ENCODE measurements at places on chromosomes 2 and 18. TPM values are rescaled to one million over a fixed set of nuclear protein-coding genes. Genes with fewer than 3 reads are reported as not detected.
A peak's percentile ranks its signal among the peaks of the same experiment; 100 is the strongest.

GRCh38 chr2:6876309-6876708, 1.3 kb upstream of the RSAD2 start:
- DNase-seq, result no peak

GRCh38 chr2:67613227-67613626, 216.1 kb downstream of the ETAA1 start:
- DNase-seq, result no peak

DNA sequence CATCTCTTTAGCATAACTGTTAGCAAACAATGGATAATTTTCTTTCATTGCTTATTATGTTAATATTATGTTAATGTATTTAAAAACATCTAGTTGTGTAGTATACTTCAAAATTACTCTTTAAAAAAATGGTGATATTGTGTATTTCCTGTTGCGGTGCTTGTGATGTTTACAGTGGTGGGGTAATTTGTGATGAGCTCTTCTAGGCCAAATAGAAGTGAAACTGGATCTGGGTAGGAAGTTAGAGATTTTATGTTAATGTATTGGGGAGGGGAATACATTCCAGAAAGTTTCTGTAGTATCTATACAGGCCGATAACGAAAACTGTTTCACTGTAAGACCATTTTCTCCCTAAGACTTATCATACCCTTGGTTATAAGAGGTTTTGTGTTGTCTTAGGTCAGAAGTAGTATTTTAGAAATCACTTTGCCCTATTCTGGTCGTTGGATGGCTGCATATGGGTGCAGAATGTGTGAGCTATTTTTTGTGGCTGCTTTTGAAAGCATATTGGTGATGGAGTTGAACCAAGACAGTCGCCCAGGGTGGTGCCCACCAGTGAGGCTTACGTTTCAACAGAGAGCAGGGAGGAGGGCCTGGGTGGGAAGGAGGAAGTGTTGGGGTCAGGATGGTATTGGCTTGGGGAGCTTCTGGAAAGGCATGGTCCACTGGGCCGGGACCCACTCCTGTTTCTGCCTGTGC, 5.8 kb downstream of the TSHZ1 start:
- DNase-seq, result no peak

- DNase-seq, result no peak
Measured at GRCh38 chr2:58081000-58081399, 34.4 kb downstream of the VRK2 start.

DNA sequence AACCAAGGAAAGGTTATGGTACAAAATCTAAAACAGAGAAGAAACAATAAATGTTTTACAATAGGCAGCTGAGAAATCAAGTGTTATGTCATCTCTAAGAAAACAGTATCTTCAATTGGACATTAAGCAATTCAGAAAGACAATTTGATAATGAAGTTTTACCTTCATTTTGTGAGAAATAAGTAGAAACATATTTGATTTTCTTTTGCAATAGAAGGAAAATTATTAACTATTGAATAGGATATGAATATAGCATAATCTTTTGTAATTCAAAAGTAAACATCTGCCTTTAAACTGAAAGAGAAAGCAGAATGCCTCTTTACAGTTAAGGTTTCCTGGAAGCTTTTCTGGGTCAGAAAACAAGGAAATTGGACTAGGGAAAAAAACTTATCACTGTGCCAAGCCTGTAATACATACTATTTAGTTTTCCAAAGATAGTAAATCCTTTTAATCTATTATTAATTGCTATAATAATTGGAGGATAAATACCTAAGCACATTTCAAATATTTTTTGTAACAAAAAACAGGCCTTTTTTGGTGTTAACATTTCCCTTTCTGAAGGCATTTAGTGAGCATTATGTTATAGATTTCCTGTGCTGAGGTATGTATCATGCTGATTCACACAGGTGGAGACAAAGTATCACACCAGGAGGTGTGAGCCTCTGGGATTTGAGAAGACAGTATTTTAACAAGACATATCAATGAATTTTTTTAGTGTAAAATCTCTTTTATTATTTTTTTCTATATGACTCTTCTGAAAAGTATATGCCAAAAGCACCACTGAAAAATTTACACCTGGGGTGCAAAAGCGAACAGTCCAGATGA, 947.0 kb upstream of the CDH2 start:
- DNase-seq, result no peak

- no peak for DNase-seq
Measured at GRCh38 chr2:12884713-12885282, 168.1 kb downstream of the TRIB2 start.

DNA sequence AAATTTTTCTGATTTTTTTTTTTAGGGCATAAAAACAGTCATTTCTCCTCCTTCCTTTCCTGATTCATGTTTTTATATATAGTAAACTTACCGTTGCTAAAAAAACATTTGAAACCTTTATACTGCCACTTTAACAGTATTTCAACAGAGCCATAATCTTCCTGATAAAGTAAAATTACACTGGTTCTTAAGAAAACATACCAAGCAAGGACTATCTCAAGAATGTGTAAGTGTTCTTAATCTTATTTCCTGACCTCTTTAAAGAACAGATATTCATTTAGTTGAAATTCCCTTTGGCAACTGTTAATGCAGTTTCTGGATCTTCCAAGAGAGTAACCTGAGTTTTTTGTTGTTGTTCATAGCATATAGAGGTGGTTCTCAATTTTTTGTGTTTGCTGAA, 26.6 kb upstream of the COLEC12 start:
- DNase-seq, result no peak

DNA sequence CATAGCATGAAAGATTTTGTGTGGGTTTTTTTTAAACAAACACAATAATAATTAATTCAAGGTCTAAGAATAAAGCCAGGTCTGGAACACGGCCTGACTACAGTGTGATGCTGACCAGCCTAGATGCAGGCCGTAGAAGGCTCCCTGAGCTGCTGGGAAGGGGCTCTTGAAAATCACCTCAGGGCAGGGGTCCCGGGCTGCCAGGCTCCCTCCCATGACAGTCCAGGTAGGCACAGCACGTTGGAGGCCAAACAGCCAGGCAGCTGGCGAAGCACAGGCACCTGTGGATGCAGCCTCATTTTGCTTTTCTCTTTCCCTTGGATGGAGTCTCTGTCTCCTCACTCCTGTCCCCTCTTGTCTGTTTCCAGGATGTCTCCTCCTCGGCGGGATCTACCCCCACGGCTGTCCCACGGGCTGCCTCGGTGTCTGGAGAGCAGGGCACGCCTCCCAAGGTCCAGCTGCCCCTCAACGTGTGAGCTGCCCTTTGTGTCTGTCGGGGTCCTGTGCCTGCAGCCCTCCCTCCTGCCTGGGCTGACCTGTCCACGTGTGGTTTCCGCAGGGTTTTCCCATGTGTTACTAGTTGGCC, 194.5 kb downstream of the SEPTIN10 start:
- no peak for DNase-seq

- DNase-seq, result no peak
Measured at GRCh38 chr2:58137856-58138255, 91.2 kb downstream of the VRK2 start.

GRCh38 chr2:178825183-178825582, 18.0 kb upstream of the TTN start:
- DNase-seq, result no peak

- DNase-seq, result no peak
Measured at GRCh38 chr18:26448714-26449159, 99.6 kb downstream of the KCTD1 start.

DNA sequence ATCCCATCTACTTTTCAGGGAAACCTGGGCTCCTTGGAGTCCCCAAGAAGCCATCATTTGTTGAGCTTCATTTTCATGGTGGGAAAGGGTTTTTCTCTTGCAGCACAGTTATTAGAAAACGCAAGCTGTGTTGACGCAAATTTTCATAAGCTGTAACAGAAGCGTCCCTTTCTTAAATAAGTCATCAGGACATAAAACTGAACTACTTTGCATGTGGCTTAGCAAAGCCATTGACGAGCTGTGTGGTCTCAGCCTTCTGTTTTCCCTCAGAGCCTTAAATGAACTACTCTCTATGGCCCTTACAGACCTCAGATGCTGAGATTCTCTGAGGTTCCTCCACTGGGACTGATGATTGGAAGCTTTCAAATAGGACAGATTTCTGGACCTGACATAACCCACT, 85.1 kb downstream of the ARL4C start:
- DNase-seq, result no peak

The NR4A2 gene
- 7.8 TPM for total RNA-seq

GRCh38 chr2:134933732-134934131, 15.1 kb downstream of the CCNT2 start:
- no peak for DNase-seq

The FRZB gene
- total RNA-seq, result 32.9 TPM

GRCh38 chr2:235606004-235606715, 112.3 kb downstream of the AGAP1 start:
- peak; percentile 41 for DNase-seq

The ITGA4 gene
- total RNA-seq, result 75.6 TPM

The PLEKHH2 gene
- total RNA-seq, result 2.1 TPM

DNA sequence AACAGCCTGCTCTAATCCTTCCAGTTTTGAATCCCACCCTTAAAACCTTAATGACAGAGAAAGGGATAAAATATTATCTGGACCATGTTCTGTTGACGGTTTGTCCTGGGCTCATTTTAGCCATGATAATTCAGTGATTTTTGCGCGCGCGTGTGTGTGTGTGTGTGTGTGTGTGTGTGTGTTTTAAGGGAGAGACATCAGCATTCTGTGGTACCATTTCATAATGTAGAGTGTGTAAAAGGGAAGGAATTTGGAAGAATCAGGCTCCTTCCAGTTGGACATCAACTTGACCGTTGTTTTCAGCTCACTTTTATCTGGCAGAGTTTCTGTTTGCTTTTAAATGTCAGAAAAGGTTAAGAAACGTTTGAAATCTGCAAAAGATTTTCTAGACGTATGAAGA, 535.5 kb downstream of the TNS1 start:
- DNase-seq, result no peak

DNA sequence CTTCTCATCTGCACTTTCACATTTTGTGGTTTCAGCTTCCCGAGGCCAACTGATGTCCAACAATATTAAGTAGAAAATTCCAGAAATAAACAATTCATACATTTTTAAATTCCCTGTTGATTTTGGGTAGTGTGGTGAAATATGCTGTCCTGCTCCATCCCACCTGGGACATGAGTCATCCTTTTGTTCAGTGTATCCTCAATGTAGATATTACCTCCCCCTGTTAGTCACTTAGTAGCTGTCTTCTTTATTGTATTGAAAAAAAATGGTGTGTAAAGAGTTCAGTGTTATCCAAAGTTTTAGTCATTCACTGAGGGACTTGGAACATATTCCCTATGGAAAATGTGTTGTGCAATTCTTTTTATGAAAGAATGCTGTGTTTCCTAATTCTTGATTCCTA, 348.1 kb downstream of the SOCS6 start:
- DNase-seq, result no peak

GRCh38 chr2:86372641-86373502, 35.4 kb upstream of the REEP1 start:
- DNase-seq, result peak; percentile 44

DNA sequence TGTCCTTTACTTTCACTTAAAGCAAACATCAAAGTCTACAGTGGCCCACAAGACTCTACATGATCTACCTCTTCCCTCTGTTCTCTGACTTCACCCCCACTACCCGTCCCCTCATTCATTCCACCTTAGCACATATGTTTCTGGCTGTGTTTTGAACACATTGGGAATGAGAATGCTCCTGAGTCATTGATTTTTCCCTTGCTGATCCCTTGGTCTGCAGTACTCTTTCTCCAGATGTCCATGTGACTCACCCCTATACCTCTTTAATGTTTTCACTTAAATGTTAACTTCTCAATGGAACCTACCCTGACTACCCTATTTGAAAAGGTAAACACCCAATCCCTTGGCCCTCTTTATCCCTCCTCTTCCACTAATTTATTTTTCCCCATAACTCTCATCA, 30.7 kb upstream of the FRZB start:
- no peak for DNase-seq

- no peak for DNase-seq
Measured at GRCh38 chr18:4524096-4524495, 69.0 kb upstream of the DLGAP1 start.

DNA sequence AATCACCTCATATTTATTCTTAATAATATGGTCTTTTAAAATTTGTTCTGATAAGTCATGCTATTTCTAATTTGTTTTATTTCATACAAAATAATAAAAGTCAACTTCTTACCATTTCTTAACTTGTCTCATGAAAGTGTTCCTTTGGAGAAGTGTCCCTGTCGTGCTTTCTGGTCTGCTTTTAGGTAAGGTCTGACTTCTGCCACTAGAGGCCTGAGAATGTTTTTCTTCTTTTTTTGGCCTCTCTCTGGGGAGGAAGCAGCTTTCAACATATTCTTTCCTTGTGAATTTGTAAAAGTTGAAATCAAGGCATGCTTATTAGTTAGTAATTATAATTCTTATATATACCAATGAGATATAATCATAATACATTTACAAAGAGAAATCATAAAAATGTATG, 39.4 kb downstream of the MAP2 start:
- no peak for DNase-seq

DNA sequence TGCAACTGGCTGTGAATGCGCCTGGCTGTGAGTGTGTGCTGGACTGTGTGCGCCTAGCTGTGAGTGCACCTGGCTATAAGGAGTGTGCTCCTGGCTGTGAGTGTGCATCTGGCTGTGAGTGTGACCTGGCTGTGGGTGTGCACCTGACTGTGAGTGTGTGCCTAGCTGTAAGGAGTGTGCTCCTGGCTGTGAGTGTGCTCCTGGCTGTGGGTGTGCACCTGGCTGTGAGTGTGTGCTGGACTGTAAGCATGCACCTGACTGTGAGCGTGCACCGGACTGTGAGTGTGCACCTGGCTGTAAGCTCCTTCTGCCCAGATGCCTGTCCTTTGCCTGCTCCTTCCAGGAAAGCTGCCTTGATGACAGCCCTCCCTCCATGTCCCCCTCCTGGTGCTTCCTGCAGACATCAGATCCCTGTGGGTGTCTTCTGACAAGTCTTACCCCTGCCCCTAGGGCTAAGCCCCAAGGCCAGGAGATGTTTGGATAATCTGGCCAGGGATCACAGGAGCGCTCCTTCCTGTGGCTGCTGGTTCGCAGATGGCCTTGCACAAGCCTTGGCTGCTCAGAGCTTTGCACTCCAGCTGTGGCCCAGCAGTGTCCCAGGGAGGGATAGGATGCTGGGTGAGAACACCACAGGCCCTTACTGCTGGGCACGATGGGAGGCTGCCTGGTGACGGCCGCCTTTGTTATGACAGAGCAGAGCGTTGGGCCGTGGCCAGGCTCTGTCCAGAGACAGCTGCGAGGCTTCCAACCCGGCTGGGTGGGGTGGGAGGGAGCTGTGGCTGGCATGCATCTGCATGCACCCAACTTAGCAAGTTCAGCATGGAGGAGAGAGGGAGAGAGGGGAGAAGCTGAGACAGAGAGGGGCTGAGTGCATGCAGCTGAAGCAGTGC, 89.9 kb downstream of the GLI2 start:
- no peak for DNase-seq

The TLX2 gene
- not detected for total RNA-seq
